ENCODE measurements at places on chromosomes 2 and 18. TPM values are rescaled to one million over a fixed set of nuclear protein-coding genes. Genes with fewer than 3 reads are reported as not detected.

GRCh38 chr2:36403675-36404230, 48.2 kb downstream of the CRIM1 start:
- no peak overlapping the region for H3K4me3 ChIP-seq
- no peaks in the 10 kb centered on the region for H3K4me1 ChIP-seq
- no peaks in the 10 kb centered on the region for H3K36me3 ChIP-seq
- H3K27ac ChIP-seq, result no peak overlapping the region
- H3K27me3 ChIP-seq, result peaks cover 5% of the 10 kb centered on the region

DNA sequence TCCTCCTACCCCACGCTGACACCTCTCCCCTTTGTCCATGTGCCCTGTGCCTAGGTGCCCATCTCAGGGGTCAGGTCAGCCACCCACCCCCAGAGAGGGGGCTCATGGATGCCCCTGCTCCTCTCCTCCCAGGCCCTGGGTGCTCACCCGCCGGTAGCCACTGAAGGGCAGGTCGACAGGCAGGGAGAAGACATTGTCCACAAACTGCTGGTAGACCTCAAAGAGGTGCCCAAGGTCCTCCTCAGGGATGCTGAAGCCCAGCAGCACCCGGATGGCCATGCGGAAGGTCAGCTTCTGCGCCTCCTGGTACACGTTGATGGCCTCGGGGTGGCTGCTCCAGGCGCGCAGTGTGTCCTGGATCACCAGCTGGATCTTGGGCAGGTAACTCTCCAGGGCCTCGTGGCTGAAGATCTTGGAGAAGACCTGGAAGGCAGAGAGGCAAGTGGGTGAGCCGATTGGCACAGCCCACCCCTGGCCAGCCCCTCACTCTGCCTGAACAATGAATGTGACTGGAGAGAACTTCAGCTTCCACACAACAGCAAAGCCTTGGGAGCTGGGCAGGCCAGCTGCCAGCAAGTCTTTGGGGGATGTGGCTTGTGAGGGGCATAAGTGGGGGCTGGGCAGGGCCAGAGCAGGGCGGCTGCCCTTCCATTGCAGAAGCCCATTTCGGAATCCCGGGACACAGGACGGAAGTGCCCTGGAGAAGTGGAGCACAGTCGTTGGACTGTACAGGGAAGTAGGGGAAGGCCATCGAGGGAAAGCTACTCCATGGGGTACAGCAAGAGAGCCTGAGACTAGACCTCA, 12.5 kb downstream of the CYP26B1 start:
- no peak overlapping the region for H3K4me3 ChIP-seq
- no peak overlapping the region for H3K27ac ChIP-seq
- DNase-seq, result no peak
- H3K36me3 ChIP-seq, result no peaks in the 10 kb centered on the region

- H3K36me3 ChIP-seq, result peaks cover 1% of the 10 kb centered on the region
- H3K27ac ChIP-seq, result no peak overlapping the region
- no peak overlapping the region for H3K4me3 ChIP-seq
These were observed 174.3 kb downstream of the FAM210A start for GRCh38 chr18:13551841-13552733.

Gene EN1
- total RNA-seq, result not detected

Gene EVX2
- total RNA-seq, result not detected

Data from activated T-helper 1 cell treated with anti-CD3 and anti-CD28 coated beads, Interleukin-12 subunit alpha, Interleukin-12 subunit beta, Interleukin-2, Interleukin-4 antibody, amounts not matched to agents 30 ng/mL and 10 ng/mL and 1 ng/mL, durations not matched to agents 14 hours and 24 hours and 36 hours (primary cell).